ENCODE measurements at places on chromosomes 6 and 20.

- DNase-seq = no peak
Measured at GRCh38 chr6:9467741-9468140, 947.1 kb downstream of the TFAP2A start.

DNA sequence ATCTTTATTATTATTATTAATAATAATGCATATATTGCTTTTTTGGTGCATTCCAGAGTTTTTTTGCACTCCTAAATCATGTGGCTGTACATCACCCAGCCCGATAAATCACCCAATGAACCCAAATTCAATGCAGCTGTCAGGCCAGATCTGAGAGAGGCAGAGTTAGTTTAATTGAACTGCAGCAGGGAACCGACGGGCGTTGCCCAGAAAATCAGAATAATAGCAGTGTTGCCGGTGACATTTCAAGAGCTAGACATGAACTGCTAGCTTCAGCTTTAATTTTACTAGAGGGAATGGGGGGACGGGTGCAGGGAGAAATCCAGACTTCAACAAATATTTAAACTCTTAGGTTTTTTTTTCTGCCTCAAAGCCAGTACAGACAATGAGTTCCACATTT lies 135.0 kb downstream of the CLIC5 start:
- no peak for DNase-seq

DNA sequence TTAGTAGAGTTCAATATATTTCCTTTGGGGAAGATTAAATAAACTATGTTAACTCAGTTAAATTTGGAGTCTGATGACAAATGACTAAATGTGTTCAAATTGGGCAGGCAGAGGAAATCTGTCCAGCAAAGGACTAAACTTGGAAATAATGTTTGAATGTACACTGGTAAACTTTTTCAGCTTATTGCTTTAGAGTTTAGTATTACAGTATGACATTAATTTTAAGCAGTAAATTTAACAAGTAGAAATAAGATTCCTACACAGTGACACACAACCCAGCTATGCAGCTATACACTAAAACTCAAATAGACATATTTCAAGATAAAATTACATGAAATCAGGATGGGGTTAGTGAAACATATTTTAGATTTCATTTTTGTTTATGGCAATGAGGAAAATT lies 42.6 kb upstream of the HDGFL1 start:
- no peak for DNase-seq

- DNase-seq = no peak
Measured at GRCh38 chr6:166313255-166314070, 5.3 kb upstream of the PRR18 start.

GRCh38 chr6:35090734-35091133 lies 50.4 kb downstream of the TCP11 start:
- DNase-seq = no peak

GRCh38 chr20:3222635-3223600 lies 13.6 kb downstream of the ITPA start:
- DNase-seq = no peak

DNA sequence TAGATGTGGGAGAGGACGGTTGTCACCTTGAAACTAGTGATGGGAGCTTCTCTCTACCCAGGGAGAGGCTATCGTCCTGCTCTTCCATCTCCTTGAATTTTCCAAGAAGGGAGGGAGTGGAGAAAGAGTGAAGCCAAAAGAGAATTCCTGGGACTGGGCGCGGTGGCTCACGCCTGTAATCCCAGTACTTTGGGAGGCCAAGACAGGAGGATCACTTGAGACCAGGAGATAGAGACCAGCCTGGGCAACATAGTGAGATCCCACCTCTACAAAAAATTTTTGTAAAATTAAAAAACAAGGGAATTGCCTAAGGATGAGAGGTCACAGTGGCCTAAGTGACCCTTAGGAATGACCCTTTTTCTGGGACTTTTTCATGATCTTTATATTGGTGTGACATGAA lies 8.8 kb downstream of the MYH7B start:
- no peak for DNase-seq

DNA sequence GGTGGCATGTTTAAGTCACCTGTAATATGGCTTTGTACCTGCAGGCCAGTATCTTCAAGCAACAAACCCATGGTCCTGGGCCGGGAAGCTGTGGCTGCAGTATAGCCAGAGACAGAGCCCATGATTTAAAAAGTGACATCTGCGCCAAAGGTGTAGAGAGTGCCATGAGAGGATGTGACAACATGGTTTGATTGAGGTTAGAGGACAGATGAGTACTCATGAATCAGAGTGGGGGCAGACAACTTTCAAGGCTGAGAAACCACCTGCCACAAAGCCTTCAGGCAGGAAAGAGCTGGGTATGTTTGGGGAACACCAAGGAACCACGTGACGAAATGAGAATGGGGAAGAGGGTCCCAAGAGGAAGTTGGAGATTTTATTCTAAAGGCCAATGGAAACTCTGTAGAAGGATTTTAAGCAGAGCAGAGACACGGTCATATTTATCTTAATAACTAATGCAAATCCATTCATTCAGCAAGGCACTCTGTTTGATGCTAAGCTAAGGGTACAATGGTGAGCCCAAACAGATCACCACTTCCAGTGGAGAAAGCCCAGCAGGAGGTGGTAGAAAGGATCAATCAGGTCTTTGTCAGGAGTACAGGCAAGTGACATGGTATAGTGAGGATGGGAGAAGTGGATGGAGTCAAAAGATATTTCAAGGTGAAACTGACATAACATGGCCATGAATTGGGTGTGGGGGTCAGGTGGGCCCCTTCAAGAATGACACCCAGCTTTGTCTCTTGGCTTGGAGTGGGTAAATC lies 3.4 kb upstream of the MICAL1 start:
- DNase-seq = peak; percentile 43

- no peak for DNase-seq
Measured at GRCh38 chr6:5759571-5759970, 247.2 kb downstream of the NRN1 start.

DNA sequence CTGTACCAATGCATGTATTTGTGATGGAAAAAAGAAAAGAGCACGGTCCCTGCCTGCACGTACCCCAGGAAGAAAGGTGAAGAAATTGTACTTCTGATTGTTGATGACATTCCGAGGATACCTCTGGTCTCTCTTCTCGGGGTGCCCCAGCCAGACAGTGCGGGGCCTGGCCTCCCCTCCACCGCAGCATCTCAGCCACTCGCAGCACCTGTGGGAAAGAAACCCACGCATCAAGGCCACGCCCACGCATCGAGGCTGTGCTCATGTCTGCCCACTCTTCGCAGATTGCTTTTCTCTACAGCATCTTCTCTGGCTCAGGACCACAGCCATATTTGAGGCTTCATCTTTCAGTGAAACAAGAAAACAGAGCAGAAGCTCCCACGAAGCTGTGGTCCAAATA lies 38.4 kb downstream of the ATP9A start:
- no peak for DNase-seq

DNA sequence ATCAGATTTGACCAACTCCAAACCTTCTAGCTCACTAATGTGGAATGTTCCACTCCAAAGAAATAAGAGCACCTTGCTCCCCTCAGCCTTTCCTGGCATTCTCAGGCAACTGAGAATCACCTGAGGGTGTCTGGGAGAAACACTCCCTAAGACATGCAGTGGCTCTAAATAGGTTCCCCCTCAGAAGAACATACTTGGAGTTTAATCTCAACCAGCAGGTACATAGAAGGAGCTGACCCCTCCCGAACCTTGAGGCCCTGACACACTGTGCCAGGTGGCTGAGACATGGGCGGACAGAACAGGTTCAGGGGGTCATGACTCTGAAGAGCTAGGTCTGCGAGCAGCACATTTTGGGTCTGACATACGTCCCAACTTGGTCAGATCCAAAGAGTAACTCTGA lies 107.6 kb upstream of the MAP3K4 start:
- no peak for DNase-seq

- no peak for DNase-seq
Measured at GRCh38 chr20:49579874-49580812, 12.2 kb upstream of the PTGIS start.

- DNase-seq = no peak
Measured at GRCh38 chr6:144969602-144970272, 684.6 kb downstream of the UTRN start.

DNA sequence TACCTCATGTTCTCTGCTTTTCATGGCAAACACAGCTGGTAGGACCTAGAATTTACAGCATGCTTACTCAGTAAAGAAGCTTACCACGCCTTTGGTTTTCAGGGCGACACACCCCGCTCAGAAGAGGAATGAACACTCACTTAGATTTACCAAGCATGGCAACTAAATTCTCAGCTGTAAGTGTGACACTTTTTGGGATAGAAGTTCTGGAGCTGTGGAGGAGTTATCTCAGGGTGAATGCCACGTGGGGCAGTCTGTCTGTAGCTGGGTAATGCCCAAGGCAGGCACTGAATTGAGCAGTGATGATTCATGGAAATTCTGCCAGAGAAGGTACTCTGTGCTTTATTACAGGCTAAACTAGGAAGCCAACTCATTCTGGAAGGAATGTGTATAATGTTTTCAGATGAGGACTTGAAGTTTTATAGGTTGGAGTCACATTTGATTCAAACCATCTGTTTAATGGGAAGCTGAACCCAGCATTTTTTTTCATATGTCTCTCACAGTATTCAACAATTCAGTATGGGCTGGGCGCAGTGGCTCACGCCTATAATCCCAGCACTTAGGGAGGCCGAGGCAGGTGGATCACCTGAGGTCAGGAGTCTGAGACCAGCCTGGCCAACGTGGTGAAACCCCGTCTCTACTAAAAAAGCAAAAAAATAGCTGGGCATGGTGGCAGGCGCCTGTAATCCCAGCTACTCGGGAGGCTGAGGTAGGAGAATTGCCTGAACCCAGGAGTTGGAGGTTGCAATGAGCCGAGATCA lies 3.5 kb upstream of the PRIM2 start:
- no peak for DNase-seq

- no peak for DNase-seq
Measured at GRCh38 chr6:125924169-125924568, 32.4 kb upstream of the HINT3 start.

GRCh38 chr20:8755340-8756118 lies 313.4 kb upstream of the PLCB4 start:
- DNase-seq = no peak

DNA sequence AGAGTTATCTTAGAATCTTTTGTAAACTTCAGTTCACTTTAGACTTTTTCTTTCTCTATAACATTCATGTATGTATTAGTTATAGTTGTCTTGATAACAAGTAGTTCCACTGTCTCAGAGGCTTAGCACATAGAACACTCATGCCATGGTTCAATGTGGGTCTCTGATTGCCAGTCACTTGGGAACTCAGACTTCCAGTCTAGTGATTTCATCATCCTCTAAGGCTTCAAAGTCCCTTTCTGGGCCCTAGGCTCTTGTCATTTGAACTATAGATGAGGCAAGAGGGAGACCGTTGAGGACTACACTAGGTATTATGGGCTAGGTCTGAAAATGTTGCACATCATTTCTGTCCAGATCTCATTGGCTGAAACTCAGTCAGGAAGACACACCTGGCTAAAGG lies 8.4 kb upstream of the EEF1E1 start:
- DNase-seq = no peak

GRCh38 chr6:34383656-34384320 lies 8.7 kb downstream of the NUDT3 start:
- DNase-seq = no peak

DNA sequence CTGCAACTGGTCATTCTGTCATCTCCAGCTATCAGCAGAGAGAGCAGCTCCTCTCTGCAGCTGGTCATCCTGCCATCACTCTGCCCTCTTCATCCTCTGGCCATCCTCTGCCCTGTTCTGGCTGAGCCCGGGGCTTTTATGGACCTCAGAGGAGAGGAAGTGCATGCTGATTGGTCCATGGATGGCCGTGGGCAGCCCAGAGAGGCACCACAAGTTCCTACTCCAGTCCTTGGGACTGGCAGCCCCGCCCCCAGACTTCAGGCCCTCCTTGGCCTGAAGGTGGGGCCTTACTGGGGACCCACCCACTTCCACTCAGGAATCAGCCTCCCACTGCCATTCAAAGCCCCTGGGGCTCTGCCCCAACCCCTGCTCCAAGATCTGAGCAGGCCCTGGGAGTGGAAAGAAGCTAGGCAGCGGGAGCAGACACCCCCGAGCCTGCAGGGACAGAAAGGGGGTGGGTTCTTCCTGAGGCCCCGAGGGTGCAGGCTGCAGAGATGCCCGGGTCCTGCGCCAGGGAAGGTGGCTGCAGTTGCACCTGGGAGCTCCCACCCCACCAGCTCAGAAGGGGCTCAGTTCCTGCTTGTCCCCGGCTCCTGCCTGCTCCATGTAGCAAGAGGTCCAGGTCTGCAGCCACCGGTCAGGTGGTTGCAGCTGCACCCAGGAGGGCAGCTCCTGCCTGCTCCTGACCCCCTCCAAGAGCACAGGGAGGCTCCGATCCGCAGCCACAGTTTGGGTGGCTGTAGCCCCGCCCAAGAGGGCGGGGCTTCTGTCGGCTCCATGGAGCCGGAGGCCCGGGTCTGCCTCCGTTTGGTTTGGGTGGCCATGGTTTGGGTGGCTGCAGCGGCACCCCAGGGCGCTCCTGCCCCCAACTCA lies 34.1 kb upstream of the HMGA1 start:
- DNase-seq = no peak

- peak; percentile 28 for DNase-seq
Measured at GRCh38 chr6:166244353-166245045, 63.7 kb downstream of the PRR18 start.

GRCh38 chr6:144449911-144450597 lies 164.9 kb downstream of the UTRN start:
- DNase-seq = no peak

- DNase-seq = no peak
Measured at GRCh38 chr6:40359808-40360207, 227.4 kb downstream of the LRFN2 start.

DNA sequence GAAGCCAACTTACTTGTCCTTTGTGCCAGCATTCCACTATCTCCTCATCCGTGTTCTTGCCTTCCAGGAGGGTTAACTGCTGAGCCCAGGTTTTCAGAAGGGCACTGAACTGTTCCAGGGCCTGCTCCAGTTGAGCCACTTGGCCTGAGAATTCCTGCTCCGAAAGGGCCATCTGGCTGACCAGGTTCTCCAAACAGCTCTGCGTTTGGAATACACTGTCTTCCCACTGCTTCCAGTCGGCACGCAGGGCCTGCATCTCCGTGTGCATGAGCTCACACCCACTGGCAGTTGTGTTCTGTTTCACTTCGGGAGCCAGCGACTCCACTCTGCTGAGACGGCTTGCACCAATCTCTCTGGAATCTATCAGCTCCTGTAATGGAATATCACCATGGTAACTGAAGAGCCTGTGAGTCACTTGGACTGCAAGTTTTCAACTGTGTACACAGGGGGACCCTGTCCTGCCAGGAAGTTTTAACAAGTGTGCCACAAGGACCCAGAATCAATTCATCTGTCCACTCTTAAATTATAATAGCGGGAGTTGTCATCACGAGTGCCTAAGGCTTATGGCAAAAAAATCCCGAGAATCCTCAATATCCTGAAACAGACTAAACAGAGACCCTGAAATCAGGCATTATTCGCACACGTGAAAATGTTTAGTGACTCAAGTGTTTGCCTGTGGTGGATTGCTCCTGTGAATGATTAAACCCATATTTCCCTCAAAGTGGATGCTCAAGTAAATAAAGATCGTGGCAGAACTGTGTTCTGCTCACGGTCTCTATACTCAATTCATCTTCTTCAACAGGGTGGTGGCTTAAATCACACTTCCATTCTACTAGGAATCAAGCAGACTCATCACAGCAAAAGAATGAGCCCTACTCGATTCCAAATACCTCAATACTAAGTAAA lies 255.9 kb downstream of the SYNE1 start:
- no peak for DNase-seq

- DNase-seq = peak; percentile 69
Measured at GRCh38 chr20:57398231-57398821, 7.1 kb downstream of the RBM38 start.

- DNase-seq = no peak
Measured at GRCh38 chr6:37897321-37897720, 77.8 kb downstream of the ZFAND3 start.

Measured in activated T-helper 1 cell treated with anti-CD3 and anti-CD28 coated beads, Interleukin-12 subunit alpha, Interleukin-12 subunit beta, Interleukin-2, Interleukin-4 antibody, amounts not matched to agents 30 ng/mL and 10 ng/mL and 1 ng/mL, durations not matched to agents 14 hours and 24 hours and 36 hours (primary cell).